CD4-positive, alpha-beta T cell treated with Interleukin-21 for 1 hour (primary cell): ENCODE measurements at places on chromosomes 5 and 9.

DNA sequence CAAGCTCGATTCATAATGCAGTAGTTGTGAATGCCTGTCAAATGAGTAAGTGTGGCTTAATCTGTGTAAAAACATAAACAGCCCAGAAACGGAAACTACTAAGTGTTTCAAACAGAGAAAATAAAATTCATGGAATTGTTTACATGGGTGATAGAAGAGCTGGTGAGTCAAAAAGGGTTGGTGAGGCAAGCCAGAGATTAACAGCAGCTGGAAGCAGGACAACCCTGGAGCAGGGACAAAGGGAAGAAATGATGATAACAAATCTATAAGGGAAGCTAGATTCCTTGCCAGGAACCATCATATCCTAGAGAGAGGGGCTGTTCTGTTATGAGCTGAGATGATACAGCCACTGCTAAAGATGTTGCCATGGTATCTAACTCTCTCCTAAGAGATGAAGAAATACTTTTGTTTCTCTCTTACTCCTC lies 18.0 kb upstream of the PRR16 start:
- DNase-seq, result no peak

DNA sequence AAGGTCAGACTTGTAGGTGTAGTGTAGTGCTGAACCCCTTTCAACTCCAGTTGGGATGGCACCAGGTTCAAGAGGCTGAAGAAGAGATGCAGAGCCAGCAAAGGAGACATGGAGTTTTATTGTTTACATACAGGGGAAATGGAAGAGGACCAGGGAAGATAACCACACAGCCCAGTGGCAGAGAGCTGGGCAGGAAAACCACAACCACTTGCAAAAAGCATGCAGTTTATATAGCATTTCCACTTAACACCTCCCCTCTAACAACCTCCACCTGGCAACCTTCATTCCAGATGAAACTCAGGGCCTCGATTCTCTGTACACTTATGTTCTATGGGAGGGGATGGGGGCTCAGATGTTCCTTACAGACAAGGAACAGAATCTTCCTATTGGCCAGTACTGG lies 56.9 kb downstream of the SNX24 start:
- peak; percentile 10 for DNase-seq

DNA sequence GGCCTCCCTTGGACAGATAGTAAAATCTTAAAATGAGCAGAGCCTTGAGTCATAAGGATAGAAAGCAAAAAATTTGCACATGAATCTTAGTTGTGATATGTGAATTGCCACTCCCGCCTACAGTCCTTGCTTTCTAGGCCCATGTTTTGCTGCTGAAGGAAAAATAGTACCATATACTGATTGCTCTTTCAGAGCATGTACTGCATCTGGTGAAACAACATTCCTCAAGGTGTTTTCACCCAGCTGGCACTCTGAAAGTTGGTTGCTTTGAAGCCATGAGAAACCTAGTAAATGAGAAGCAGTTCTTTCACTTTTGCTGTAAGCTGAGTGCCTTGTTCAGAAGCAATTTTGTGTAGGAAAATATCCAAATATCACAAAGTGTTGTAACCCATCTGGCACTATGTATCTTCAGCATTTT lies 10.3 kb downstream of the CDC37L1 start:
- DNase-seq, result no peak

DNA sequence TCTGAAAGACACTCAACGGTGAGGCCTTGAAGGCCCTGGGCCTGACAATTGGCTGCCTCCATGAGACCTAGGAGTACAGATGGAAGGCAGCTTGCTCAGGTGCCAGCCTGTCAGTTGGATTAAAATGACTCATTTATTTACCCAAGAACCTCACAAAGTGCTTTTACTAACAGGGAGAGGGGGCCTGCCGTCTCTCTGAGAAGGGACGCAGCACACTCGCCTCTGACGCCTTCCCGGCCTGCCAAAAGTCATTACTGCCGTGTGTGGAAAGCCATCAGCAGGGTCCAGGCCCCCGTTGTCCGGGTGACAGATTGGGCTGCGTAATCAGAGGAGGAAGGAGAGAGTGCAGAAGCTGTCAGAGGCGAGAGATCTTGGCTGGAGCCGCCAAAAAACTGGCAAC lies 32.4 kb downstream of the DDX31 start:
- DNase-seq, result no peak

DNA sequence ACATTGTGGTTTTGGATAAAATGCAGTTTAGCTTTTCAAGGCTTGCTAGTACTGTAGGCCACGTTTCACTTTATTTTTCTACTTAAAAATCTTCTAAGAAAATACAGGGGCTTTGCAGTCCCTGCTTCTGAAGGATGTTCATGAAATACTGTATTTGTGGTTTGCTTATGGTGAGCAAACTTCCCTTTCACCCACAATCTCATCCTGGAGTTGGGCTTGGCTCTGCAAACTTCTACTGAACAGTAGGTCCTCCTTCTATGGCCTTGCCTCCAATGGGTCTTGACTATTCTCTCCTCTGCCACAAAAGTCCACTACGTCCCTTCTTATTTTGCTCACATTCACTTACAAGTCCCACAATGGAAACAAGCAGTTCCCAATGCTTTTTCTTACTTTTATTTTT lies 502.7 kb upstream of the KLF4 start:
- DNase-seq, result no peak

DNA sequence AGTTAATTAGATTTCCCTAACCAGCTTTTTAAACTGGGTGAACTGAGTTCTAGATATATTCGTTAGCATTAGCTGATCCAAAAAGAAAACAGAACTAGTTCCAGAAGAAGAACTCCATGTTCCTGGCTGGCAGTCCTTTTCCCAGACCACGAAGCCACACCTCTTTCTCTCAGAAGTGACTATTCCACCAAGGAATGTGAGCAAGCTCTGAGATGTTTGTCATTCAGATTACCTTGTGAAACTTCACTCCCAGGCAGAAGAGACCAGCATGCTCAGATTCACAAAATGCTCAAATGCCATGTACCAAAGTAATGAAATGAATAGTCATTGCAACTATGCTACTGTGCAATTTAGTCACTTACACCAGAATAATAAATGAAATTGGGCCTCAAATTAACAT lies 4.4 kb upstream of the SSBP2 start:
- DNase-seq, result no peak

DNA sequence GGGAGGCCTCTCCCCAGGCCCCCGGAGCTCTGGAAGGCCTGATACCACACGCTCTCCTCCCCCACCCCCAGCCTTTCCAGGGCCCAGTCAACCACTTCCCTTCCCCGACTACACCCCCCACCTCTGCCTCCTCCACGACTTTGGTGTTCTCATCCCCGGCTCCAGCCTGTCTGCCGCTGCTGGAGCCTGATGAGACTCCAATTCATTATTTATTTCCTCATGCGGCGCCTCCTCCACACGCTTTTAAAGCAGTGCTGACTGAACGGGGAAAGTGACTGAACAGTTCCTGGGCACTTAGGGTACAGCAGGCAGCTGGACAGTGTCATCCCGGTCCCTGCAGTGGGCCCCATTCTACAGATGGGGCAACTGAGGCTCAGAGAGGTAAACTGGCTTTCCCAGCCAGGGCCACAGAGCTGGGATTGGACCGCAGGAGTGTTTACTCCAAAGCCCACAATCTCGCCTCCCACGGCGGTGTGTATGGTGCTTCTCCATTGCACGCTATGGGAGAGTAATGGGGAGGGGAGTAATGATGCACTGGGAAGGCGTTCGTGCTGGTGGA lies 15.9 kb upstream of the RPL26L1 start:
- no peak for DNase-seq
